ENCODE measurements at places on chromosomes 6 and 20.
A peak's percentile ranks its signal among the peaks of the same experiment; 100 is the strongest.

GRCh38 chr20:36817496-36817895 lies 43.9 kb upstream of the DSN1 start:
- no peak for DNase-seq

DNA sequence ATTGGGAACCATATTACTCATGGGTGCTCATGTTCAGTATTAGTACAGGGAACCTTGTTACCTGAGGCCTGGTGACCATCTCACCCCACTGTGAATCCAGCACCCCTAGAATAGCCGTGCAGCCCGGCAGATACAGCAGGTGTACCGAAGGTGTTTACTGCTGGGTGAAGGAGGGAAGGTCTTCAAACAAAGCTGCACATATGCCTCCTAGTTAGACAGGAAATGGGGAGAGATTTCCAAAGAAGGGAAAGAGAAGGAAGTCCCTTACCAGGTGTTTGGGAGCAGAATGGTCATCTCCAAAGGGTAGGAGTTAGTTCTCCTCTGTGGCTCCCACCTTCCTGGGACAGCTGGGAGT lies 2.4 kb upstream of the CST1 start:
- DNase-seq = no peak

DNA sequence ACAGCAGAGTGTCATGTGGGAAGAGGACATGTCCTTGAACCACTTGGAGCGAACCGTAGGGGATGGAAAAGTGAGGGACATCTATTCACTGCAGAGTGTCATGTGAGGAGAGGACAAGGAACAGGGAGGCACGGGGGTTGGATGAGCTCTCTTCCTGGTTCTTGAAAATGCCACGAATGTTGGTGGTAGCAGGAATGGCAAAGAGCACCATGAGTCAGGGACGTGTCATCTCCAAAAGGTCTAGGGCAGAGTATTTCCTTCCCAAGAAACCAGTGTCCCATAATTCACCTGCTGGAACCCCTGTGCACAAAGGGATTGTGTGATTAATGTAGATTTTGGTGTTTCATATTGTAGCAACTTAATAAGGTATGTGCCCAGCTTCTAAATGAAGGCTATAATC lies 136.8 kb downstream of the BFSP1 start:
- DNase-seq = no peak

DNA sequence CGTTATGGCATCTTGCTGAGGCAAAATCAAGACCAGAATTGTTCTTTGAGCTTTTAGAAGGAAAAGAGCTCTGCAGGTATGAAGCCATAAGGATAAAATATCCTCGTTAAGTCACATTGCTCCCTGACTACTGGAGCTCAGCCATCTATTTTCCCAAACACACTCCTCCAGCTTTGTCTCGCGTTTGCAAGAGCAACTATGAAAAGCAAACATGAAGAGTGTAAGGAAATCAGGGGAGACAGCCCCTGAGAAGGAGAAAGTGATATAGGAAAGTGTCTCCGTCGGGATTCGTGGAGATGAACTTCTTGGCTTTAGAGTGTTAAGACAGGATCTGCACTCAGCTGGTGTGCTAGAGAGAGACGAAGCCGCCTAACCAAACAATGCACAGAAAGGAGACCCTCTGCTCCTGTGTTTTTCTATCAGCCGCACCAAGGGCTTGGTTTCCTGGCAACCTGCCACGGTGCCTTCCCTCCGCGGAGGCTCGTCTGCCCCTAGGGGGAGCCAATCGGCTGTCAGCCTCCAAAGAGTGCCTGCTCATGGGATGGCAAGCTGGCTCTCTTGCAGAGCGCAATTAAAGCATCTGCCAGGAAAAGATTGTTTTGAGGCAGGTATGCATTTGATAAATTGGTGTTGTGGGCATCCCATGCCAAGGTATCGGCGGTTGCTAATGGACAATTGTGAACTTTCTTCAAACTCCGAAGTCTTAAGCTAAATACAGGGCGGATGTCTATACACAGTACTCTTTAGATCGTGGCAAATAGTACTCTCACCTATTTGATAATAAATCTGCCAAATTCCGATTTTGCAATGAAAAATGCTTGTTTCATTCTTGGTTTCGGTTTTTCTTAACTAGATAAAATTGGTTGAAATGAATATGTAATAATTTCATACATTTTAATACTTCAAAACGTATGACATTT lies 603.2 kb downstream of the RNF144B start:
- peak; percentile 20 for DNase-seq

GRCh38 chr20:57998981-57999464 lies 229.4 kb downstream of the ANKRD60 start:
- no peak for DNase-seq

All from stimulated activated CD4-positive, alpha-beta T cell treated with anti-CD3 and anti-CD28 coated beads, Interleukin-12 subunit alpha, Interleukin-12 subunit beta, amount 100 ng/mL, for 48 hours (primary cell).